ENCODE measurements at places on chromosomes 11 and 22. TPM values are rescaled to one million over a fixed set of nuclear protein-coding genes. Genes with fewer than 3 reads are reported as not detected.

The OR5P2 gene
- not detected for total RNA-seq

The RPS25 gene
- 1,273 TPM for total RNA-seq

The COMMD9 gene
- 34.9 TPM for total RNA-seq

The TYR gene
- not detected for total RNA-seq

The KCNK4 gene
- total RNA-seq = 1.5 TPM

The KCNJ4 gene
- 6.6 TPM for total RNA-seq

The OR2AT4 gene
- total RNA-seq = not detected

The DENND6B gene
- 17.2 TPM for total RNA-seq

The TEX12 gene
- 0.49 TPM for total RNA-seq

The PDE3B gene
- total RNA-seq = 21.1 TPM

The TMEM134 gene
- 9.8 TPM for total RNA-seq

The SEPTIN5 gene
- 235 TPM for total RNA-seq

The LPXN gene
- total RNA-seq = 2.0 TPM

The UBQLNL gene
- under 0.01 TPM for total RNA-seq

The DEFB131B gene
- total RNA-seq = not detected

The P2RY2 gene
- total RNA-seq = not detected

The RNF215 gene
- total RNA-seq = 13.8 TPM

The CCDC15 gene
- 2.7 TPM for total RNA-seq

The OR51L1 gene
- not detected for total RNA-seq

The SLN gene
- total RNA-seq = 27.0 TPM

The SCN3B gene
- 81.4 TPM for total RNA-seq

The ADAMTS8 gene
- 2.0 TPM for total RNA-seq

The NLRP10 gene
- not detected for total RNA-seq

The AKIP1 gene
- total RNA-seq = 19.7 TPM

The NXPE4 gene
- not detected for total RNA-seq

The PATE4 gene
- not detected for total RNA-seq

The MPPED2 gene
- 65.6 TPM for total RNA-seq

The SERPINH1 gene
- 27.8 TPM for total RNA-seq

The SHISAL1 gene
- 25.8 TPM for total RNA-seq

The MLC1 gene
- total RNA-seq = 30.5 TPM

The APOL5 gene
- not detected for total RNA-seq

The TMPRSS13 gene
- 0.25 TPM for total RNA-seq

The OR4S1 gene
- not detected for total RNA-seq

All from temporal lobe (tissue), 4 donors.